ENCODE measurements at places on chromosomes 2 and 18.

DNA sequence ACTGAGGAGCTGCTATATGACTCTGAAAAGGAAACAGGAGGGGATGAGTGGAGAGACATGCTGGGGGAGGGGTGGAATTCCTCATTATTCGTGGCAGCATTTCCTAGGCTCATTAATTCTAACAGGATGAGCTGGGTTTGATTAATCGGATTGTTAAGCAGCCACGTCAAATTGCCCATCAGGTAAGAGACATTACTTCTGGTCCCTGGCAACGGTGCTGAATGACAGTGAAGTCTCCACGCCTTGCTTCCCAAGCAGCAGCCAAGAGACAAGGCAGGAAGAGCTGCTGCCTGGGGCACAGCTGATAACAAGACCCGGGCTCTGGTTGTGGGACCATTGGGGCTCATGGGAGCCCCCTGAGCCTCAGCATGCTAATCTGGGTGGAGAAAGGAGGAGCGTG, 86.6 kb downstream of the MARCHF4 start:
- H3K27ac ChIP-seq = no peak overlapping the region
- H3K4me3 ChIP-seq = no peak overlapping the region
- no peak for DNase-seq
- H3K27me3 ChIP-seq = no peaks in the 10 kb centered on the region

- H3K4me3 ChIP-seq = no peak overlapping the region
- H3K27ac ChIP-seq = no peak overlapping the region
- H3K27me3 ChIP-seq = no peaks in the 10 kb centered on the region
- DNase-seq = no peak
- no peaks in the 10 kb centered on the region for H3K4me1 ChIP-seq
Observed at GRCh38 chr18:55269622-55270021, 310.4 kb upstream of the CCDC68 start.

DNA sequence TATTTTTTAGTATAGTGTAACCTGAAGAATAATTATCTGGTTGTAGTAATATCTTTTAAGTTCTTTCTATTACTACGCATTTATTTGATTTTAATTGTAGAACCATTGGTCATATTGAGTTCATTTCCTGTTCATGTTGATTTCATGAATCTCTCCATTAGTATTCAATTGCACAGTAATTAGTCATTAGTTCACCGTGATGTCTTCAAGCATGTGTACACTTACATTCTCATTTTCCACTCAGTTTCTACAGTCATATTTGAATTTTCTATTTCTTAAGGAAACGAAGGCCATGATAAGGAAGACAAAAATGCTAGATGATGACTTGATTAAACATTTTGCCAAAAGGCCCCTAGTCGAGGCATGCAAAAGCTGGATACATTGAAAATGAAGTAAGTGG, 333.7 kb upstream of the FANCL start:
- DNase-seq = no peak
- no peak overlapping the region for H3K4me3 ChIP-seq
- no peaks in the 10 kb centered on the region for H3K36me3 ChIP-seq
- H3K27me3 ChIP-seq = no peaks in the 10 kb centered on the region
- no peak overlapping the region for H3K27ac ChIP-seq

GRCh38 chr2:44184106-44184505, 15.4 kb downstream of the PPM1B start:
- H3K27me3 ChIP-seq = no peaks in the 10 kb centered on the region
- H3K36me3 ChIP-seq = no peaks in the 10 kb centered on the region
- no peak overlapping the region for H3K27ac ChIP-seq
- no peak overlapping the region for H3K4me3 ChIP-seq
- DNase-seq = no peak

GRCh38 chr18:35920623-35921022, 51.9 kb upstream of the RMP24 start:
- no peaks in the 10 kb centered on the region for H3K27me3 ChIP-seq
- H3K4me3 ChIP-seq = no peak overlapping the region
- H3K36me3 ChIP-seq = no peaks in the 10 kb centered on the region
- no peak overlapping the region for H3K27ac ChIP-seq

- no peaks in the 10 kb centered on the region for H3K36me3 ChIP-seq
- no peaks in the 10 kb centered on the region for H3K4me1 ChIP-seq
- H3K27ac ChIP-seq = no peak overlapping the region
- no peaks in the 10 kb centered on the region for H3K27me3 ChIP-seq
- DNase-seq = no peak
- H3K4me3 ChIP-seq = peak overlapping the region; percentile 18
Observed at GRCh38 chr2:221103930-221104329, 468.2 kb downstream of the EPHA4 start.

DNA sequence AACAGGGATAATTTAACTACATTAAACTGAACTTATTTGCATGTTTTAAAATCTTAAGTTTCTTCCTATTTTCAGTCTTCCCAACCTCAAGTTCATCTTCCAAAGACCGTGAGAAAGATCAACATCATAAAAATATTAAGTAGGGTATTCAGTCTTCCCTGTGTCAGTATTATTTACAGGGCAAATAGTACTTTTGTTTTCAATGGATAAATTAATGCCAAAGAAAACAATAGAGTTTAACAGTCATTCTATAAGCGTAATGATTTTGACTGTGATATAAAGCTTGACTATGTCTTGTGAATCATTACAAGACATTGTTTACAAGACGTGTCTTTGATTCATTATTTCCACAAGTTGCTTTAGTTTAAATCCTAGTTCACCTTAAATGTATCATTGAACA, 48.0 kb upstream of the NRXN1 start:
- no peaks in the 10 kb centered on the region for H3K27me3 ChIP-seq
- H3K4me3 ChIP-seq = no peak overlapping the region

- H3K27ac ChIP-seq = no peak overlapping the region
- no peaks in the 10 kb centered on the region for H3K36me3 ChIP-seq
- H3K4me1 ChIP-seq = no peaks in the 10 kb centered on the region
- DNase-seq = no peak
- H3K4me3 ChIP-seq = peak overlapping the region; percentile 99
Observed at GRCh38 chr2:10810202-10811161, 2.1 kb downstream of the PDIA6 start.

DNA sequence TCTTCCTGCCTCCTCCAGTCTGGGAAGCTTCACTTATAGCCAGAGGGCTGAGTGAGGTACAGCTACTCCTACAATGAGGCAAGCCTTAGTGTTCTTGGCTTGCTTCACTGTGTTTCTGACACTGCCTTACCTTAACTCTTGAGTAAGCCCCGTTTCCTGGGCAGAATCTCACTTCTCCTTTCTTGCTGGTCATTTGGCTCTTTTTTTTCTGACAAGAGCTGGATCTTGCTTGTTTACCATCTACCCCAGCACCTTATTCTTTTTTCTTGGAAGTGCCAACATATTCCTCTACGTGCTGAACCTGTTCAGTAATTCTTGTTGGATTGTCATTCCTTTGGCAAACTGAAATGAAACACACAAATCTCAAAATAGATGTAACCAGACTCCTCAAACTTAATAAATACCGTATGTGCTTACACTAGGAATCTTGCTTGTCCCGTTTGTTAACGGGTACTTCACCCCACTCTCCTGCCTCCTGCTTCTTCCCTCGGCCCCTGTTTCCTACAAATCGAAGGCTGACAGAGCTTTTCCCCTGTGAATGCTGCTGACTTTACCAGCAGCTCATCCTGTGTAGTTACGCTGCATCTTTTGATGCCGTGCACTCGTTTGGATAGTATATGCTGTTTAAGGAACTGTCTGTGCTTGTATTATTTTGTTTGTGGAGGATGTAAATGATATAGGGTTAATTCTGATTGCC, 132.2 kb downstream of the FMNL2 start:
- peak overlapping the region; percentile 29 for H3K4me3 ChIP-seq
- peak; percentile 57 for DNase-seq
- H3K4me1 ChIP-seq = peaks cover 5% of the 10 kb centered on the region
- H3K36me3 ChIP-seq = no peaks in the 10 kb centered on the region
- peak overlapping the region; percentile 69 for H3K27ac ChIP-seq
- H3K27me3 ChIP-seq = no peaks in the 10 kb centered on the region

- no peak overlapping the region for H3K27ac ChIP-seq
- no peak for DNase-seq
- H3K4me1 ChIP-seq = no peaks in the 10 kb centered on the region
- H3K4me3 ChIP-seq = no peak overlapping the region
Observed at GRCh38 chr18:1296237-1296636, 391.6 kb downstream of the ADCYAP1 start.

DNA sequence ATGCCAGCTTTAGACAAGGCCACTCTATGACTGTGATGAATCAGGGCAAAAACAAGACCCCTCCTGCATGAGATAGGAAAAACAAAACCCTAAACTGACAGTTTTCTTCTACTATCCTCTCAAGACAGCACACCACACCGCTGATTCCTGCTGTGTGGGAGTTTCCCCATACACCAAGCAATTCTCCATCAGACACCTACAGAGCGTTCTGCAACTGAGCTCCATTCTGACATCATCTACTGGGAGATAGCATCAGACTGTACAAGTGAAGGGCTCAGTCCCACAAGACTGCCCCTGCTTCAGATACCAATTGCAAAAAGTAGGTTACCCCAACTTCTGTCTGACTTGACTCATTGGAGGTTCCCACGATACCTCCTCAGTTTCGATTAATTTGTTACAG, 130.6 kb downstream of the TSN start:
- H3K27ac ChIP-seq = no peak overlapping the region
- H3K27me3 ChIP-seq = peaks cover 2% of the 10 kb centered on the region
- H3K4me1 ChIP-seq = no peaks in the 10 kb centered on the region
- H3K4me3 ChIP-seq = no peak overlapping the region
- no peaks in the 10 kb centered on the region for H3K36me3 ChIP-seq

DNA sequence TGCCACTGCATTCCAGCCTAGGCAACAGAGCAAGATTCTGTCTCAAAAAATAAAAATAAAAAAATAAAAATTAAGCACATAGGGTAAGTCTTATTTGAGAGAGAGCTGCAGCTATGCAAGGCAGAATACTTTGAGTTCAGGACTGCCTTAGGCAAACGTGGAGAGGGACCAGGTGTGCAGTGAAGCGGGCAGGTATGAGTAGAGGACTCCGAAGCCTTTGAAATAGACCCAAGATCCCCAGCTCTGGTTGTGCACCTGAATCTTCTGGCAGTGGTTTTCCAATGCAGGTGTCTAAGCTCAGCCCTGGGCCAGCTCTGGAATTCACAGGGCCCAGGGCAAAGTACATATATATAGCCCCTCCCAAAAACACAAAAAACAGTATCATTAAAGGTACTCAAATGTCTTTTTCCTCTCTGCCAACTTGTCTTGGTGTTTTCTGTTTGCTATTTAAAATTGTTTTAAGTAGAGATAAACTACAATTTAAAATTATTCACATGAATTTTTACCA, 21.2 kb downstream of the TGIF1 start:
- no peaks in the 10 kb centered on the region for H3K4me1 ChIP-seq
- H3K27me3 ChIP-seq = no peaks in the 10 kb centered on the region
- no peak for DNase-seq
- no peak overlapping the region for H3K4me3 ChIP-seq
- H3K27ac ChIP-seq = no peak overlapping the region

GRCh38 chr2:69067026-69067630, 54.1 kb downstream of the ANTXR1 start:
- H3K4me3 ChIP-seq = no peak overlapping the region
- no peaks in the 10 kb centered on the region for H3K36me3 ChIP-seq
- peak overlapping the region; percentile 58 for H3K27ac ChIP-seq
- DNase-seq = no peak
- H3K27me3 ChIP-seq = no peaks in the 10 kb centered on the region
- H3K4me1 ChIP-seq = no peaks in the 10 kb centered on the region

DNA sequence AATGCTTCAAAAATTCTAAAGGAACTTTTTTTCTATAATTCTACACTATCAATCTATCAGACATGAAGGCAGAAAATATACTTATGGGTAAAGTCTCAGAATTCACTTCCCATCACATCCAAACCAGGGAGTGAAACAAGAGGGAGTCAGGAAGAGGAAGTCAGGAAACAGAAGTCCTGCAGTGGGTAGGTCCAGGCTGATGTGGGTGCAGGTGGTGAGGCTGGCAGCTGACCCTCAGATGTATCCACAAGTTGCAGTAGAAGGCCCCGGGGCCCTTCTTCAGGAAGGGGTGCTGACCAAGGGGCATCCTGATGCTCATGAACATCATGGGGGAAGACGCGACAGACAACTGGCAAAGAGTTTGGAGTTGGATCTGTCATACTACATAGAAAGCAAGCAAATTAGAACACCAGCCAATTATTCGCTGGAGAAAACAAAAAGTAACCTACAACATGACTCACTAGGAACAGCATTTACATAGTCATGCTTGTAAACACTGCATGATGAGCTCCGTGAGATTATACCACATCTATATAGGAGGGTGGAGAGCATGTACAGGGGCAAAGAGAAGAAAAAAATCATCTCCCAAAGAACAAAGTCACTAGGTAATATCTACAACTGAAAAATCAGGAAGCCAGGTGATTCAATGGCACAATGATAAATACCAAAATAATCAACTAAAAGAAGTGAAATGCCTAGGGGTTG, 4.2 kb downstream of the UXS1 start:
- H3K27ac ChIP-seq = no peak overlapping the region
- no peaks in the 10 kb centered on the region for H3K27me3 ChIP-seq
- no peak overlapping the region for H3K4me3 ChIP-seq
- H3K36me3 ChIP-seq = no peaks in the 10 kb centered on the region
- DNase-seq = no peak

- H3K4me3 ChIP-seq = no peak overlapping the region
- no peaks in the 10 kb centered on the region for H3K36me3 ChIP-seq
- H3K27ac ChIP-seq = no peak overlapping the region
- no peaks in the 10 kb centered on the region for H3K4me1 ChIP-seq
- no peaks in the 10 kb centered on the region for H3K27me3 ChIP-seq
- no peak for DNase-seq
Observed at GRCh38 chr2:224036731-224037361, 2.2 kb downstream of the SERPINE2 start.

- no peaks in the 10 kb centered on the region for H3K27me3 ChIP-seq
- H3K27ac ChIP-seq = no peak overlapping the region
- H3K36me3 ChIP-seq = no peaks in the 10 kb centered on the region
- no peaks in the 10 kb centered on the region for H3K4me1 ChIP-seq
- DNase-seq = no peak
Observed at GRCh38 chr18:40197711-40198110, 1757.3 kb upstream of the PIK3C3 start.

DNA sequence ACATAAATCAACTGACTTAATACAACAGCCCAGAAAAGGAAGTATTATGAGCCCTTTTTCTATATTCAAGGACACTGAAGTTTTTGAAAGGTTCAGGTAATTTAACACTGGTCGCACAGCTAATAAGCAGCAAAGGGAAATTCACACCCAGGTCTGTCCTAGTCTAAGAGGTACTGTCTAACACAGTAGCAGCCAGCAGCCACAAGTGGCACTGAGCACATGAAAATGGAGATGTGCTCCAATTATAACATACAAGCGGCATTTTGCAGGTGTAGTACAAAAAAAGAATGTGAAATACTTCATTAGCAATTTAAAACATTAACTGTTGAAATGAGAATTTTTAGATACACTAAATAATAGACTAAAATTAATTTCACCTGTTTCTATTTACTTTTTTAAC, 23.4 kb downstream of the SPRED2 start:
- H3K4me1 ChIP-seq = no peaks in the 10 kb centered on the region
- H3K36me3 ChIP-seq = no peaks in the 10 kb centered on the region
- no peak overlapping the region for H3K27ac ChIP-seq
- no peaks in the 10 kb centered on the region for H3K27me3 ChIP-seq
- no peak overlapping the region for H3K4me3 ChIP-seq

Data from breast epithelium (tissue), 4 donors.